ENCODE measurements at places on chromosomes 7 and 10.

- no peak overlapping the region for H3K4me3 ChIP-seq
- H3K27ac ChIP-seq, result no peak overlapping the region
- no peaks in the 10 kb centered on the region for H3K4me1 ChIP-seq
- no peaks in the 10 kb centered on the region for H3K27me3 ChIP-seq
- DNase-seq, result no peak
Measured at GRCh38 chr7:127955051-127955531, 76.1 kb downstream of the LRRC4 start.

DNA sequence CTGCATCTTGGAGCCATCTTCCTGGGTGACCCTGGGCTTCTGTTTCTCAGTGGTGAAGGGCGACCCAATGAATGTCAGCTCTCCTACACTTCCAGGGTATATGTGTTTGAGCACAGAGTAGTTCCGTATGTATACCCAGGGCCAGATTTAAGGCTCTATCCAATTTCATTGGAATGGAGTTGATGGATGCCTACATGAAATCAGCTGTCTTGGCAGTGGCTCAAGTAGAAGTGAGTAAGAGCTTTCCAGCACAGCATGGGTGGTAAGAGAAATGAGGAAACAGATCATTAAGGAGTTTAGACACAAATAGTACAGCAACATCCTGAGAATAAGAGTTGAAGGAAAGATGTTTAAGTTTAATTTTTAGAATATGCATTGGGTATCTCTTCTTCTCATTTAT lies 433.0 kb downstream of the PAXIP1 start:
- DNase-seq, result no peak
- H3K4me3 ChIP-seq, result no peak overlapping the region
- no peaks in the 10 kb centered on the region for H3K27me3 ChIP-seq
- H3K4me1 ChIP-seq, result no peaks in the 10 kb centered on the region
- no peaks in the 10 kb centered on the region for H3K36me3 ChIP-seq

DNA sequence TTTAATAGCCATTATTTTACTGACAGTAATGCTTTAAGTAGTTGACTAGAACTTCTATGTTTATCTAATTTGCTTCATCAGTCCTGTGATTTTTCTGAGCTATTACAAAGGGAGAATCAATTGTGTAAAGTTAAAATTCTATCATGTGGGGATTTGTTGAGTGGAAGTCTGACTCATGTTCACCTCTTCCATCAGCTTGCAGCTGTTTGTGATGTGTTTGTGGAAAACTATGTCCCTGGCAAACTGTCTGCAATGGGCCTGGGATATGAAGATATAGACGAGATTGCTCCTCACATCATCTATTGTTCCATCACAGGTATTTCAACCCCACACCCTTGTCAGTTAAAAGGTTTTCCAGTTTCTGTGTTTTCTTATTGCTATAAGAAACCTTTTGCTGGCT lies 59.9 kb downstream of the SUGCT start:
- H3K4me3 ChIP-seq, result no peak overlapping the region
- no peaks in the 10 kb centered on the region for H3K36me3 ChIP-seq
- no peak for DNase-seq

DNA sequence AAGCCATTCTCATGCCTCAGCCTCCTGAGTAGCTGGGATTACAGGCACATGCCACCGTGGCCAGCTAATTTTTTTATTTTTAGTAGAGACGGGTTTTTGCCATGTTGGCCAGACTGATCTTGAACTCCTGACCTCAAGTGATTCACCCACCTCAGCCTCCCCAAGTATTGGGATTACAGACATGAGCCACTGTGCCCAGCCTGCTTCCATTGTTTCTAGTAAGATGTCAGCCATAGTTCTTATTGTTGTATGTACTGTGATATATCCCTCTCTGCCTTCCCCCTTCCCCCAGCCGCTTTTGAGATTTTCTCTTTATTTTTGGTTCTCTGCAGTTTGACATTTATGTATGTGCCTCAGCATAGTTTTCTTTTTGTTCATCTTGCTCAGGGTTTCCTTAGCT lies 87.9 kb upstream of the KLF14 start:
- no peak overlapping the region for H3K4me3 ChIP-seq
- H3K27me3 ChIP-seq, result no peaks in the 10 kb centered on the region
- H3K36me3 ChIP-seq, result no peaks in the 10 kb centered on the region
- no peaks in the 10 kb centered on the region for H3K4me1 ChIP-seq
- DNase-seq, result no peak

DNA sequence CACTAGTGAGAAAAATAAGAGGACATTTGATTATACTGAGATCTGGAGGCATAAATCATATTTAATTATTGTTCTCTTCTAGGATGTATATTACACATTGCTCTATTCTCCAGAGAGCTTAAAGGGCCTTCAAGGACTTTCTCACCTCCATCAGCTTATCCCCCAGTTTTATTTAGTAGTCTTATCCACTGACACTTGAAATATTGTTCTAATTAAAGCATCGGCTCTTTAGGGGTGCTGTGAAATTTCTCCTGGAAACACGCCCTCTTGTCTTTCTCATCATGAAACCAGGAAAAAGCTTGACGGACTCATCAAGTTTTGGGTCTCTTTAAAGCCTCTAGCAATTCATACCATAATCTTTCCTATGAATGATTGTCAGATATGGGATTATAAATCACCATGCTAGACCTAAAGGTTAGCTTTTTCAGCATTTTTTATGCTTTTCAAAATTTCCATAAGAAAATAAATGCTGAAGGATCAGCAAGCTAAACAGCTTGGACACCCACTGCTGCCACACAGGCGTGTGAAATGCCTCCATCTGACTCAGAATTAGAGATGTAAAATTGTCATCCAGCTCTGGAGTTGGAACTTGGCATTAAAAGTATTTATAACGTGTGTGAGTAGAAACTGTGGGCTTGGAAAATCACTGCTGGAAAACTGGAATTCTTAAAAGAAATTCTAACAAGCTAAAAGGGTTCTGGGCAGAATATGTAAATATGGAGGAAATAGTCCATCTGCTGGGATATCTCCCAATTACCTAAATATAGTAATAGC lies 216.3 kb downstream of the CHRM2 start:
- no peak for DNase-seq
- no peaks in the 10 kb centered on the region for H3K36me3 ChIP-seq
- no peaks in the 10 kb centered on the region for H3K4me1 ChIP-seq
- no peak overlapping the region for H3K27ac ChIP-seq

GRCh38 chr10:114174695-114175188 lies 739 bp upstream of the CCDC186 start:
- peak overlapping the region; percentile 89 for H3K4me3 ChIP-seq
- H3K27ac ChIP-seq, result peak overlapping the region; percentile 81
- DNase-seq, result no peak

DNA sequence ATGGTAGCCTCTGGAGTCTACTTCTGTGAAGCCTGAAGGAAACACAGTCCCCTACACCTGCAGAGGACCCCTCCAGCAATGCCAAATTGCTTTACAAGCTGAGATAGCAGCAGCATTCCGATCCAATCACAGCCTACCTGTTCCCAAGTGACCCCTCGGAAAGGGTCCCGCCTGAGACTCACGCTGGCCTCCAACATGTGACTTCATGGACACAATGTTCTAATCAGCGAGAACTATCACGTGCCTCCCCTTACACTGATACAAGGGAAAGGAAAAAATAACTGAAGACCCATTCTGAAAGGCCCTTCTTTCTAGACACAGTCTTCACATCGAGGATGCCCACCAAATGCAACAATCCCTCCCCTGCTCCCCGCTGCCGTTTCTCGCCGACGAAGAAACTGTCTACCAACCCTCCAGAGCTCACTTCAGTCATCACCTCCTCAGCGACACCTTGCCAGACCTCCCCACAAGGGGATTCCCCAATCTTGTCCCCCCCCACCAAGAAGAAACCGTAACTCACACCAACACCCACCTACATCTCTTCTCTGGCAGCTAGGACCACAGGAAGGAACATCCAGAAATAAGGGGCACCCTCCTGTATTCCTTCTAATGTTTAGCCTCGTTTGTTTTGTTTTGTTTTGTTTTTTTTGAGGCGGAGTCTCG lies 1.8 kb downstream of the SNX8 start:
- DNase-seq, result no peak
- H3K36me3 ChIP-seq, result no peaks in the 10 kb centered on the region
- H3K27ac ChIP-seq, result no peak overlapping the region

DNA sequence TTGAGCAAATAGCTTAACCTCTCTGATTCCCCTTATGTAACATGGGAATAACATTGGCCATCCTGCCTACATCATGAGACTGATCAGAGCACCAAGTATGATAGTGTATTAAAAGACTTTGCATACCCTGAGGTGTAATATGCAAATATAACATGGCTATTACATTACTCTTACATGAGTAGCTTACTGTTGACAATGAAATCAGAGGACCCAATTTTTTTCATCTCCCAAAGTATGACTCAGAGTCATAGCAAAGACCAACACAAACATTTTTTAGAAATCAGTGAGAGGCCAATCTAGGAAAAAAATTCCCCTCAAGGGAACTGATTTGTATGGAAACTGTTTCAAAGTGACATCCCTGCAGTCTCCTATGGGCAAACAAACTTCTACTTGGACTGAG lies 47.0 kb upstream of the TMEM140 start:
- no peaks in the 10 kb centered on the region for H3K36me3 ChIP-seq
- DNase-seq, result no peak
- no peaks in the 10 kb centered on the region for H3K4me1 ChIP-seq
- no peak overlapping the region for H3K4me3 ChIP-seq

DNA sequence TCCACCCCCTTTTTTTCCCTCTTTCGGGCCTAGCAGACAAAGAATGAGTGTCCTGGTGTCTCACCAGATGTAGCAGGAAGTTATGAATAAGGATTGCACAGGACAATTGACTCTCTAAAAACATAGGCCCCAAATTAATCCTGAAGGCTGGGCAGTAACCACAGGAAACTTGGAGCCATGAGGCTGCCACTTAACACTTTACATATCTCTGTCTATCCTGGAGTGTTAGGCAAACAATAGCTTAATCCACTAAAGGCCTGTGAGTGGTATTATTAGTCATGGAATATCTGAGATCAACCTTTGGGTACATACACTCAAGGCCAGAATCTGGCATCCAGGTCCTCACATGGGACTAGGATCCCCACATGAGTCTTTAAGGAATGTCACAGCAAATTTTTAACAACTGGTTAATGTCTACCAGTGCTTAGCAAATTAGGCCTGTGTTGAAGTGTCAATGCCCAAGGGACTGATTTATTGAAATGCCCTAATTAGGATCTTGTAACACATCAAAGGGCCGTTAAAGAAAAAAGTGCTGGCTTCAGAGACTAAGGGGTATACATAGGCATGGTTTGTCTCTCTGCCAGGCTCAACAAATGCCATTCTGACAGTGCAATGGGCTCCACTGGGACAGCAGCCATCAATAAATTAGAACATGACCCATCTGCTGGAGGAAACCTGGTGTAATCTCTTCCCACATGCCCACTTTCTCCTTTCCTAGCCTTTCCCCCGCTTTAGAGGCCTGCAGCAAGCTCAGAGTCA lies 196.7 kb upstream of the TBX20 start:
- no peaks in the 10 kb centered on the region for H3K36me3 ChIP-seq
- peaks cover 5% of the 10 kb centered on the region for H3K27me3 ChIP-seq
- no peak overlapping the region for H3K4me3 ChIP-seq
- H3K27ac ChIP-seq, result no peak overlapping the region
- DNase-seq, result no peak

DNA sequence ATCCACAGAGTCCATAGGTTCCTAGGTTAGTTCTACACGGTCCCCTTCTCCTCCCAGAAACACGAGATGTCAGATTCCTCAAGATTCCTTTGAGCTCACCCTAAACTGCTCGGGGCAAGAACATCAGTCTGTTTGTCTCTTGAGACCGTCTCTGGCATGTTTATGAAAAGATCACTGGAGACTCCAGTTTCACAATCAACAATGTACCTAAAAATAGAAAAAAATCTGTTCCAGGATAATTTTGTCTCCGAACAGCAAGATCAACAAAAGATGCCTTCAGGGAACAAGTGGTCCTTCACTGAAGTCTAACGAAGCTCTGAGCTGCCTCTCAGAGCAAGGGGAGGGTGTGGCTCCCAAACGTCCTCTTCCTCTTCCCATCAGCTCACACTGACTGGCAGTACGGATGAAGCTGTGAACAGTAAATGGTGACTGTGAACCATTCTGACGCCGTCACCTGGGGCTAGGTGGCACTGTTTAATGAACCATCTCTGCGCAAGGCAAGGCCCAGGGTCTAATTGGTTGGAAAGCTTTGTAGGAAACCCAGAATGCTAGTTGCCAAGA lies 156.2 kb upstream of the LYZL1 start:
- no peak overlapping the region for H3K4me3 ChIP-seq
- H3K27me3 ChIP-seq, result no peaks in the 10 kb centered on the region
- no peak for DNase-seq
- H3K4me1 ChIP-seq, result no peaks in the 10 kb centered on the region
- H3K36me3 ChIP-seq, result no peaks in the 10 kb centered on the region

DNA sequence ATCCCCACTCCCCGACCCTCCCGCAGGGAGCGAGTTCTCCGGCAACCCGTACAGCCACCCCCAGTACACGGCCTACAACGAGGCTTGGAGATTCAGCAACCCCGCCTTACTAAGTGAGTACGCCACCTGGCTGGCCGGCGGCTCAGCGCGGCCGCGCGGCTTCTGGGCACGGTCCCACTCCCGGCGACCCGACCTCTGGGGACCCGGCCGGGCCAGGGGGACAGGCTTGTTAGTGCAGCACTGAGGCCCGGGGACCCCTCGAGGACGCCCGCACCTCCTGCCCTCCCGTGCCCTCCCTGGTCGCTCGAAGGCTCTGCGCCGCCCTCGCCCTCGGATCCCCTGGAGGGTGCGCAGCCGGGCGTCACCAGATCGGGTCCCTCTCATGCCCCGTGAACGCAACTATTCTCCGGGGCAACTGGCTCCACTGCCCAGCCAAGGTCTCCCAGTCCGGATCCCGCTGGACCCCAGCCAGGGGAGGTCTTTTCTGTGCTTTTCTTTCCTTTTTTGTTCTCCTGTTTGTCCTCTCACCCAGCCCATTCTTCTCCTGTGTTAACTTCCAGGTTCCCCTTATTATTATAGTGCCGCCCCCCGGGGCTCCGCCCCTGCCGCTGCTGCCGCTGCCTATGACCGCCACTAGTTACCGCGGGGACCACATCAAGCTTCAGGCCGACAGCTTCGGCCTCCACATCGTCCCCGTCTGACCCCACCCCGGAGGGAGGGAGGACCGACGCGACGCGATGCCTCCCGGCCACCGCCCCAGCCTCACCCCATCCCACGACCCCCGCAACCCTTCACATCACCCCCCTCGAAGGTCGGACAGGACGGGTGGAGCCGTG lies 81.8 kb downstream of the PAX2 start:
- peak overlapping the region; percentile 51 for H3K4me3 ChIP-seq
- no peaks in the 10 kb centered on the region for H3K36me3 ChIP-seq
- H3K27ac ChIP-seq, result no peak overlapping the region
- peaks cover 34% of the 10 kb centered on the region for H3K4me1 ChIP-seq
- peaks cover 68% of the 10 kb centered on the region for H3K27me3 ChIP-seq

- DNase-seq, result peak; percentile 47
- H3K27me3 ChIP-seq, result no peaks in the 10 kb centered on the region
- H3K36me3 ChIP-seq, result no peaks in the 10 kb centered on the region
- H3K27ac ChIP-seq, result peak overlapping the region; percentile 54
Measured at GRCh38 chr10:69425511-69426298, 9.0 kb upstream of the TACR2 start.

- DNase-seq, result no peak
- no peak overlapping the region for H3K4me3 ChIP-seq
- no peak overlapping the region for H3K27ac ChIP-seq
- peaks cover 7% of the 10 kb centered on the region for H3K4me1 ChIP-seq
Measured at GRCh38 chr10:130175074-130175473, 38.9 kb downstream of the GLRX3 start.

- no peak overlapping the region for H3K27ac ChIP-seq
- H3K4me1 ChIP-seq, result no peaks in the 10 kb centered on the region
- no peaks in the 10 kb centered on the region for H3K36me3 ChIP-seq
- no peaks in the 10 kb centered on the region for H3K27me3 ChIP-seq
Measured at GRCh38 chr10:93475227-93475626, 6.9 kb downstream of the MYOF start.

- H3K4me1 ChIP-seq, result no peaks in the 10 kb centered on the region
- no peak for DNase-seq
- H3K27ac ChIP-seq, result no peak overlapping the region
- H3K4me3 ChIP-seq, result no peak overlapping the region
Measured at GRCh38 chr7:3712841-3713240, 411.8 kb downstream of the SDK1 start.

Measured in effector memory CD4-positive, alpha-beta T cell (primary cell).